Regular cardiac myocyte (primary cell): ENCODE measurements at places on chromosomes 6 and 20. TPM values are rescaled to one million over a fixed set of nuclear protein-coding genes. Genes with fewer than 3 reads are reported as not detected.

CALHM5 gene
- 11.7 and 17.2 TPM in 2 replicates for total RNA-seq

ZSCAN23 gene
- total RNA-seq, result 1.9 and 3.9 TPM in 2 replicates

NMBR gene
- under 0.01 and 0.28 TPM in 2 replicates for total RNA-seq

ESR1 gene
- total RNA-seq, result 0.77 and 1.1 TPM in 2 replicates

RTEL1 gene
- total RNA-seq, result 6.2 and 13.8 TPM in 2 replicates

SLC12A5 gene
- 0.85 TPM in 1 of 2 replicates, not detected in the other for total RNA-seq

TRIM40 gene
- total RNA-seq, result not detected in 2 replicates

TRIM15 gene
- total RNA-seq, result not detected in 2 replicates

PNPLA1 gene
- not detected in 2 replicates for total RNA-seq
